ENCODE measurements at places on chromosomes 7 and 10.

GRCh38 chr10:23886355-23886754, 322.6 kb upstream of the KIAA1217 start:
- no peak for DNase-seq

DNA sequence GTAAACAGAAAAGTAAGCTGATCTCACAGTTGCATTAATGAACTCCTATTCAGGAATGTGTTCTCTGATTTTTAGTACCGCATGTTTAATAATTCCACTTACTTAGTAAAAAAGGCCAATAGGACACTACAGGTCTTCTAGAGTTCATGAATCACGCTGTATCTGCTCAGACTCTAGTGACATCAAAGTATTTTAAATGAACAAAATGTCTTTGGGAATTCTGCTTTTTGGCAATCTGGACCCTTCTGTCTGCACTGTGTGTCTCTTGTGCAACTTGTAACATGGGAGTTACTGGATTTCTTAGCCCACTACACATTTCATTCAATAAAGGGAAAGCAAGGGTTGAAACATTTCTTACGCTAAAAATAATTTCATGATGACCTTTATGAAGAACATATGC, 50.2 kb downstream of the RABGEF1 start:
- DNase-seq = no peak

DNA sequence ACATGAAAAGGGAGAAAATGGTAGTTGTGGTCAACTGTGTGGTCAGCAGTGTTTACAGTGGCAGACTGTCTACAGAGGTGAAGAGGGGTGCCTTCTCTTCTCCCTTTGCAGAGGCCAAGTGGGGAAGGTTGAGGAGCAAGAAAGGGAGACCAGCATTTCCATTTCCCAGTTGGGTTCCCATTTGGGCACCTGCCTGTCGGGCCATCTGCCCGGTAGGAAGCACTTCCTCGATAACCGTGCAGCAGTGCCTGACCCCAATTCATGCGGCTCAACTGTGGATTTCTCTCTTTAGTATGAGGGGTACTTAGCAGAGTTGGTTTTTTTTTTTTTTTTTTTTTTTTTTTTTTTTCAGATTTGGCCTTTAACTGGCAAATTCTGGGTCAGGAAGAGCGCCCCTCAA, 127.0 kb downstream of the CCDC3 start:
- no peak for DNase-seq

- DNase-seq = no peak
Measured at GRCh38 chr10:78808736-78809367, 259.9 kb upstream of the ZMIZ1 start.

- no peak for DNase-seq
Measured at GRCh38 chr10:44424957-44425356, 40.1 kb upstream of the CXCL12 start.

DNA sequence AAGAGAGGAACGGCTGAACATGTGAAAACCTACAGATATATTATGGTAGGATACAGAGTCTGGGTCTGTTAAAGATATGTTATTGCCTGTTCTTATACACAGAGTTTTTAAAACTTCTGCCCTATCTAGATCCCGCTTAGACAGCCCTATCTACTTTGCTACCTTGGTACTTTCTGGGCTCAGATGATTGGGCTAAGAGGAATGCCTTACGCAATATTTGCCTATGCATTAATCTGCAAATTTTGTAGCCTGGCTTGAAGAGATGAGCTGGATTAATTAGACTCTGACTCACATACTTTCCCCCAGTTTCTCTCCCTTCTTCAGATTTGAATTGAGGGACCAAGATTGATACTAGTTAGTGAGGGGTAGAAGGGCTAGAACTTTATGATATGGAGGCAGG, 33.6 kb upstream of the A1CF start:
- no peak for DNase-seq

DNA sequence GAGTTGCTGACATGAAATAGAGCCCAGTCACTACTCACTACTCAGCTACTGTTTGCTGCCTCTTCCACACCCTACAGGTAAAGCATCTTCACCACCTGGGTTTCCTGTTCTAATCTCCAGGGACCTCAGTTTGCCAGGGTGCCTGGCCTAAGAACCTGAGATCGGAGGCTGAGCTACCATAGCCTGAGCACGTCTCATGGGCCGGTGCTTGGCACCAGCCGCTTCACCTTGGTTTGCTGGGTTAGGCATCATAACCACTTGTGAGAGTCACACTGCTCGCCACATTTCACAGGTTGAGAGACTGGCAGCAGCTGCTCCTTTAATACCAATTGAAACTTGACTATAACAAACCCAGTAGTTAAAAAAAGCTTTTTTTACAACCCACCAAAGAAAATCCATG, 75.1 kb downstream of the EMX2 start:
- no peak for DNase-seq

GRCh38 chr10:22674573-22674930, 39.8 kb downstream of the PIP4K2A start:
- peak; percentile 55 for DNase-seq

GRCh38 chr7:140212100-140212881, 35.5 kb upstream of the KDM7A start:
- no peak for DNase-seq

DNA sequence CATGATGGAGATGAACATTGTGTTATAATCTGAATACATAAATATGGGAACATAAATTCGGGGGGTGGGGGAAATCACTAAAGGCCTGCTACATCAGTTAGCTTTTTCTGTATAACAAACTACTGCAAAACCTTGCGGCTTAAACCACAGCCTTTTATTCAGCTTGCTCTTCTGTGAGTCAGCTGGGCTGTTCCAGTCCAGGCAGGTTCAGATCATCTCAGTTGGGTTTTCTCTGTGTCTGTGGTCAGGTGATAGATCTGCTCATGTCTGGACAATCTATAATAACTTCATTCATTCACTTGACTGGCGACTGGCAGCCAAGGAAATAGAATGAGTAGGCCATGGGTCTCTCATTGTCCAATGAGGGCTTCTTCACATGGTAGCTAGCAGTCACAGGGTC, 23.5 kb downstream of the HTR7 start:
- DNase-seq = peak; percentile 54

DNA sequence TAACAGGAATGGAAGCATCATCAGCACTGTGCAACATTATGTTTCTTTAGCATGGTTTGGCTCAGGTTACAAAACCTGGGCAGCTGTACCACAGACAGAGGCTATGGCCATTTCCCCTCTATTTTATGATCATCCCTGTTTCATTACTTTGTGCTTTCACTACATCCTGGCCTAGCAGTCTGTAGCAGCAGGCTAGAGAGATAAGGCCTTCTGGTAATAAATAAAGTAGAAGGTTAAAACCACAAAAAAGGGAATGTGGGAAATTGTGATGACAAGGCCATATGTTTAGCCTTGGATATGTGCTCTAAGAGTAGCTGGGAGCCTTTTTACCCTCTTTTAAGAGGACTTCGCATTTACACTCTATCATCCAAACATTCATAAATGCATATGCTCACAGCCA, 266.2 kb upstream of the PHF14 start:
- DNase-seq = no peak

- DNase-seq = no peak
Measured at GRCh38 chr10:61076572-61077114, 132.7 kb upstream of the RHOBTB1 start.

GRCh38 chr10:125639846-125640245, 43.1 kb downstream of the TEX36 start:
- DNase-seq = no peak

GRCh38 chr7:3217166-3217565, 83.9 kb upstream of the SDK1 start:
- DNase-seq = no peak

DNA sequence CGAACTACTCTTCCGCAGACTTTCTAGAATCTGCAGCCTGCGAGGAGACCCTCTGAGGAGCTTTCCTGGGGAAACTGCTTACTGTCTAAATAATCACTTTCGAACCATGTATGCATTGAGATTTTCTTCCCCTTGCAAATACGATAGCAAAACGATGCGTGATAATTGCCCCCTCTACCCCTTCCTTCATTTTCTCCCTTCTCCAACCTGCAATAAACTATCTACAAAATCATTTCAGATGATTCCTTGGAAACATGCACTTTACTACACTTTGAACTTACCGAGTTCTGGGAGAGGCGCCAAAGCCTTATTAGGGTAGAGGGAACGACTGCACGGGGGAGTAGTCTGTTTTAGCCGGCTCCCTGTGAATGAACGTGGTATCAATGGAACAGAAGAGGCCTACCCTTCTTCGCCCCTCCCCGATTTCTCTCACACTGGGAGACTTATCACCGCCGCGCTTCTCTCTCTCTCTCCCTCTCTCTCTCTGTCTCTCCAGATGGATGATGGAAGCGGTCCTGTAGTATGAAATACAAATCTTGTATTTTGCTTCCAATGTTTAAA, at the start of gene FGFBP3:
Gene FGFBP3 (minus strand): TSS at position 370 of the 561 bp plus-strand sequence. CDS start 517 bp downstream, outside the sequence.
- peak; percentile 30 for DNase-seq

- no peak for DNase-seq
Measured at GRCh38 chr10:83625831-83626360, 513.4 kb upstream of the GHITM start.

GRCh38 chr10:114021154-114021553, 22.5 kb upstream of the ADRB1 start:
- no peak for DNase-seq

- DNase-seq = no peak
Measured at GRCh38 chr7:129906700-129907099, 46.1 kb downstream of the UBE2H start.

- DNase-seq = no peak
Measured at GRCh38 chr10:26432938-26433337, 5.2 kb upstream of the APBB1IP start.

DNA sequence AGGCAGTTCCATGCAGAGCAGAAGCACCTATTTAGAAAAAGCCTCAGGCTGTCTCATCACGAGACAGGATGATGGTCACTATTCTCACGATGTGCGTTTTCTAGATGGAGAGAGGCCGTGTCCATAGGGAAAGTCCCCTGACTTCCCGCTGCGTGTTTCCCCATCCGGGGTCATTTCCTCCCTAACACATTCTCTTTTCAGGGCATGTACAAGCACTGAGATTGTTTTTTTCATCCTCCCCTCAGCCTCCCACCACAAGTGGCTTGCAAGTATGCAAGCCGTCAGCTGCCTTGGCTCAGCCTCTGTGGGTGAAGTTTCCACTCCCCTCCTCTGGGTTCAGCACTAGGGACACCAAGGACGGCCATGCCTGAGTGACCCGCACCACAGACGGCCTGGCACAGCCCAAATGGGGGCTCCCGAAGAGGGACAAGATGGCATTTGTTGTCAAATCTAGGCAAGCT, 2.7 kb upstream of the CALML5 start:
- no peak for DNase-seq

DNA sequence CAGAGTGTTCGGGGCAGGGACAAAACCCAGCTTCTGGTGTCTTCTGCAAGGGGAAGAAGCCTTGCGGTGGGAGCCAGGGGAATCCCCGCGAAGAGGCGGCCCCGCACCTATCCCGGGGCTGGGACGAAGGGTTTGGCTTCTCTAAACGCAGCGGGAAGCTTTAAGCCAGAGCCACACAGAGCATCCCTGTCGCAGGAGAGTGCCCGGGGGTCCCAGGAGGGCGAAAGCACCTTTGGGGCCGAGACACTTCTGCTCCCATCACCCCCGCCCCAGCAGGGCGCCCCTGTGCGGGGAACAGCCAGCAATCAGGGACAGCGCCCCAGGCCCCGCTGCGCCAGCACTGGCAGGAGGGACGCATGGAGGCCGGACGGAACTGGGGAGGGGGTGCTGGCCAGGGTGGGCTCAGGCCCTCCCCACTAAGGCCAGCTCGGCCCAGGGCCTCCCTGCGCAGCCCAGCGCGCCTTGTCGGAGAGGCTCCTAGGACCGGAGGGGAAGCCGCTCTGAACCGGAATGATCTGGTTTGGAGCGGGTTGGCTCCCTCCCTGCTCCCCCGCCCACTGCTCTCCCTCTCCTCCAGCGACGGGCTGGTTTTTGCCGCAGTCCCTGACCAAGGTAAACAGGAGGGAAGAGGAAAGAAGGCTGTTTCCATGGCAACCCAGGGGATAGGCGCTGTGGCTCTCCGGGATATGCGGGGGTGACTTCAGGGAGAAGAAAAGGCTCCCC, 63.9 kb downstream of the TMEM209 start:
- DNase-seq = no peak

- DNase-seq = no peak
Measured at GRCh38 chr10:34047389-34047788, 712.9 kb upstream of the NRP1 start.

Data from LHCN-M2 (cell line).